NCI-H510A treated with DMSO at 0.1 percent for 48 hours (cell line): ENCODE measurements at places on chromosomes 11 and 22.

- DNase-seq, result no peak
Observed at GRCh38 chr22:26215736-26216135, 46.5 kb downstream of the SEZ6L start.

DNA sequence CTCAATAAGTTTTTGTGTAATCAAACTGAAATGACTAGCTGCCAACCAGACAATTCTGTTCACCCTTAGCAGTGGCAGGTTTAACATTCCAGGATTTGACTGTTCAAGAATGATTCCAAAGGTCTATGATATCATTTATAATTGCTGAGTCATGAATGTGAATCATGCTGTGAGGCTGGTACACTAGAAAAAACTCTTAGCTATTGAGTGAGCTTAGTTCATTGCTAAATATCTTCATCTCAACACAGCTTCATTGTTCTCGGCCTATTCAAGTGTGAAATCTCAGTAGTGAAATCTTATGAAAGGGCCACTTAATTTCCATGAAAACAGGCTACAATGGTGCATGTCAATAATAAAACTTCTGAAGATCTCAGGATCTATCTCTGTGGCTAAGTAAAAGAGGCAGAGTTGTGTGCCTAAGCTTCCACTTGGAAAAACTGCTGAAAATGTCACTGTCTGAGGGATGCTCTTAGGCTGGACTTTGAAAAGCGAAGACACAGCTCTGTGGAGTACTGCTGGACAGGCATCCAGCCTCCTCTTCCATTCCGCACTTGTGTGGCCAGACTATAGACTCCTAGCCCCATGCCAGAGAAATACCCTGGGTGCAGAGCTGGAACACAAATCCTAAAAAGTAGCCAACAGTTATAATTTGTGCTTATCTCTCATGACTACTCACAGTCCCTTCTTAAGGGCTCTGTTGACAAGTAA, 12.8 kb downstream of the AQP11 start:
- no peak for DNase-seq

GRCh38 chr22:41015003-41015402, 63.8 kb downstream of the RBX1 start:
- no peak for DNase-seq

DNA sequence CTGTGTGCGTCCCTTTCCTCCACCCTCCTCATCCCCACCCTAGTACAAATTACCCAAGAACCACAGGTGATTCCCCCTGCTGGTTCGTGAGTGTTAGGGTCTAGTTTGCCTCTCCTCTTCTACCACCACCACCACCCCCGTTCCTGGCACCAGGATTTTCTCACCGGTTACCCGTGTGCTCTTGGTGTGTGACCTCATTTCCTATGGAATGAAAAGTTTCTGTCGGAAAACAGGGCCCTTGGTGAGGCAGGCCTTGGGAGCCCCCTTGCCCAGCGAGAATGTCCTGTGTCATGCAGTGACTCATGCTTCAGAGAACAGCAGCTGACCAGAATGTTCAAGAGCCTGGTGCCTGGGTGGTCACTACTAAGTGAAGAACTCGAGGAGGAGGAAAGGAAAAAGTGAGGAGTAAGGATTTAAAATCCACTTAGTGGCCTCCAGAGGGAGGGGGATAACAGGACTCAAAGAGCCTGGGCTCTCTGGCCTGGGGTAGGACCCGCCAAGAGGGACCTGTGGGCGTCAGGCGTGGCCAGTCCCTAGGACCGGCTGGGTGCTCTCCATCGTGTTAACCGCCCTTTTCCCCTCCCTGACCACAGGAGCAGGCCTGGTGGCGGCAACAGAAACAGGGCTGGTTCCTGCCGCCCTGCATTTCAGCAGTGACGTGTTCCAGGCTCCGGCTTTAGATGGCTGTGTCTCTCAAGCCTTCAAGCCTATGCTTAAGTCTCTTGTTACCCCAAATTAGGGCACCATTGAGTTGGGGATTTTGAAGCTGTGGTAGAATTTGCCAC, 30.2 kb downstream of the C22orf31 start:
- DNase-seq, result no peak

- DNase-seq, result no peak
Observed at GRCh38 chr22:45783021-45783420, 111.4 kb downstream of the ATXN10 start.

DNA sequence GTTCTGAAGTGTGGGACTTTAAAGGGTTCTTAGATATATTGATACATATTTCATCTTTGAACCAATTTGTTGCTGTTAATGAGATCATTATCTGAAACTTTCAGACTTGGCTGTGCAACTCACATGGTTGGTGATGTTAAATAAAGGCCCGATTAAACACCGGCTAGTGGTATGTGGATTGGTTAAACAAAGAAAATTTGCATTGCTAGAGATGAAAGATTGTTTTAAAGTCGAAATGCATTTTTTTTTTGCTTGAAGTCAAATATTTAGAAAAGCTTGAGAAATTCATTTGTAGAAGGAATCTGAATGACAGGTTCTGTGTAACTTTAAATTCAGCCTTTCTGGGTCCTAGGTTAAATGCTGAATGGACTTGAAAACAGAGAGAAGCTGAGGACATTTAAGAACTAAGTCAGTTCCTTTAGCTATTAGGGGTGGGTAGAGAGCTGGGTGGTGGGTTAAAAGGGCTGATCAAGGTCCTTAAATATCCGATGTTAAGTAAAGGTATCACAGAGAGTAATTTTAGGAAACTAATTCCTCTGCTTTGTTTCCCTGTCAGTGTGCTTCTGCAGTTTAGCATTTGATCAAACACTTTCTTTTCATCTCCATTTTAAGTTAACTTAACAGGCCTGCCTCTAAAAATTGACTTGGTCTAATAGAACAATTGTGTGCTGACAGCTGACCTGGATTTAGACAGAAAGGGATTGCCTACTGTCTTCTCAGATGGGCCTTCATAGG, 4.5 kb downstream of the ZNRF3 start:
- no peak for DNase-seq

GRCh38 chr22:33382436-33382835, 324.3 kb upstream of the SYN3 start:
- DNase-seq, result no peak

- no peak for DNase-seq
Observed at GRCh38 chr11:9750551-9750950, 86.7 kb downstream of the SWAP70 start.

DNA sequence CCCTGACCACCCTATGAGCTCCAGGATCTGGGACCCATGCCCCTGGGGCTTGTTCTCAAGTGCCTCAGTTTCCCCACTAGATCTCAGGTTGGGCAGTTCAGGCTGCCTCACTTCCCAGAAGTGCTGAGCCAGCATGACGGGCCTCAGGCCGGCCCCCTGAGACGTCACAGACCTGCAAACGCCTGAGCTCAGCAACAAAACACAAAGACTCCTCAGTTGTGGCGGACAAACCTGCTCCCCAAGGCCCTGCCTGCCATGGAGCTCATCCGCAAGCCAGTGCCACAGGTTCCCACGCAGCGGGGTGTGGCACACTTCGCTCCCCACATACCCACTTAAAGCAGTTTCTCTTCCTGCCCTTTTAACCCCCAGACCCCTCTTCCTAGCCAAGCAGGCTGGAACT, 45.2 kb downstream of the NECTIN1 start:
- DNase-seq, result no peak

- DNase-seq, result peak; percentile 58
Observed at GRCh38 chr11:107563702-107564101, 1.8 kb downstream of the ALKBH8 start.

DNA sequence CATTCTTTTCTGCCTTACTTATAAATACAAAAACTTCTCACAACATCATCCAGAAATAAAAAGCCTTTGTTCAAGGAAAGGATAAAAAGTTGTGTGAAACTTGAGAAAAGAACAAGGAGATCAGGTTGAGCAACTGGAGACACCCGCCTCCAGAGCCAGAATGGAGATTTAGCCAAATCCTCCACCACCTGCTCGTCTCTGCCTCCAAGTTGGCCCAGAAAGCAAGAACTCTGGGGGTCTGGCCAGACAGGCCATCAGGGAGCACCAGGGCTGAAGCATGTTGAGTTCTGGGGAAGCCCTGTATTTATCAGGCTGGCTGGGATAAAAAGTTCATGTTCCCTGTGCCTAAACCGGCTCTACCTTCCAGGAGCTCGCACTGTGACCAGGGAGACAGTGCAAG, 14.9 kb downstream of the SMCO4 start:
- DNase-seq, result no peak

DNA sequence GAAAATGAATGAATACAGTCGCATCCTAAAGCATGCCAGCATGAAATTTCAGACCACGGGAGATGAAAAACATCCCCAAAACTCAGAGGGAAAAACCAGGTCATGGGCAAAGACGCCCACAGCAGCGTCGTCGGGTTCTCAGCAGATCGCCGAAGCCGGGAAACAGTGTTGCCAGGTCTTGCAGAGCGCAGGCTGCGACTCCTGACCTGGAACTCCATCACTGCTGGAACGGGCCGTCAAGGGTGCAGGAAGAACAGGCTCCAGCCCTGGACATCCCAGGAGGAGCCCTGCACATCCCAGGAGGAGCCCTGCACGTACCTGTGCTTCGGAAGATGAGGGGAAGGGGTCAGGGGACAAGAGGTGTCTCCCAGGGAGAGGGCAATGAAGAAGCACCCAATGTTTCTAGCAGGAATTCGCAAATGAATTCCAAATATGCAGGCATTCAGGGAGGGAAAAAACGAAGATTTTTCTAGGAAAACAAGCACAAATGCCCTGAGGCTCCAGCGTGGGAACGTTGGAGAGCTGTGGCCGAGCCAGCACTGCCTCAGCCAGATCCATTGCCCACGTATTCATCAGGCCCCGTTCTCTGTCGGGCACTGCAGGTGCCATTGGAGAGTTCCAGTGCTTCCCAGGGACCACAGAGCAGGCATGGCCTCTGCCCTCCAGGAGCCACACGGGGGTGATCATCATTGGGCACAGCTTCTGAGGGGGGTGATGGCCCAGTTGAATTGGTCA, 1110.4 kb downstream of the BRD1 start:
- no peak for DNase-seq

GRCh38 chr11:14393889-14394288, 34.9 kb upstream of the RRAS2 start:
- DNase-seq, result no peak

DNA sequence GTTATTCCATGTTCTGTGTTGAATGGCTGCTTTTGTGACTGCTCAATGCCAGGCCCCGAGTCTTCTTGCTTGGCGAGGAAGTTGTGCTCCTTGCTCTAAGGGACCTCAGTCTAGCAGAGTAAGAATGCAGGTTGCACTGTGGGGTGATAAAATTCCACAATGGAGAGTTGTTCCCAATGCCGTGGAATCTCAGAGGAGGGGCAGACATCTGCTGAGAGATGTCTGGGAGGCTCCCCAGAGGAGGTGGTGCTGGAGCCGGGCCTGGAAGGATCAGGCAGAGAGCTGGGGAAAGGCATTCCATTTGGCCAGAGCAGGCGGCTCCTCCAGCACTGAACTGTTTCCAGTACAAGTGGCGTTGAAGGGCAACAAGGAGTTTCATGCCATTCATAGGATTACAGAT, 55.2 kb downstream of the ST3GAL4 start:
- DNase-seq, result no peak

DNA sequence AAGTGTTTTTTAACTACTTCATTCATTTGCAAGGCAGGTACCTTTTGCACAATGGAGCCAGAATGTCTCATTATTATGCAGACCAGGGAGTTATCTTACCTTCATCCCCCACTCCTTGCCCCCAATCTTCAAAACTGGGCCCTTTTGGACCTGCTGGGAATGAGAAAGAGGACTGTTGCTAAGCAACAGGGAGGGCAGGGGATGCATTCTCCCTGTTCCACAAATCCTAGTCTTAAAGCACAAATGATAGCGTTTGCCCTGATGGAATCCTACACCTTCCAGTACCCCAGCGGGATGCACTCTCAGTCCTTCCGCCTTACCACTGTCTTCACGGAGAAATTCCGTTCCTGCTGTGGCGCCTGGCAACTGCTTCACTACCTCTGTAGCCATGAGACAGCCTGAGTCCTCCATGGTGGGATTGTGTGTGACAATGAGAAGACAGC, 4.1 kb upstream of the KCNJ1 start:
- DNase-seq, result no peak

GRCh38 chr11:71454470-71455113, 1.6 kb downstream of the NADSYN1 start:
- peak; percentile 28 for DNase-seq

DNA sequence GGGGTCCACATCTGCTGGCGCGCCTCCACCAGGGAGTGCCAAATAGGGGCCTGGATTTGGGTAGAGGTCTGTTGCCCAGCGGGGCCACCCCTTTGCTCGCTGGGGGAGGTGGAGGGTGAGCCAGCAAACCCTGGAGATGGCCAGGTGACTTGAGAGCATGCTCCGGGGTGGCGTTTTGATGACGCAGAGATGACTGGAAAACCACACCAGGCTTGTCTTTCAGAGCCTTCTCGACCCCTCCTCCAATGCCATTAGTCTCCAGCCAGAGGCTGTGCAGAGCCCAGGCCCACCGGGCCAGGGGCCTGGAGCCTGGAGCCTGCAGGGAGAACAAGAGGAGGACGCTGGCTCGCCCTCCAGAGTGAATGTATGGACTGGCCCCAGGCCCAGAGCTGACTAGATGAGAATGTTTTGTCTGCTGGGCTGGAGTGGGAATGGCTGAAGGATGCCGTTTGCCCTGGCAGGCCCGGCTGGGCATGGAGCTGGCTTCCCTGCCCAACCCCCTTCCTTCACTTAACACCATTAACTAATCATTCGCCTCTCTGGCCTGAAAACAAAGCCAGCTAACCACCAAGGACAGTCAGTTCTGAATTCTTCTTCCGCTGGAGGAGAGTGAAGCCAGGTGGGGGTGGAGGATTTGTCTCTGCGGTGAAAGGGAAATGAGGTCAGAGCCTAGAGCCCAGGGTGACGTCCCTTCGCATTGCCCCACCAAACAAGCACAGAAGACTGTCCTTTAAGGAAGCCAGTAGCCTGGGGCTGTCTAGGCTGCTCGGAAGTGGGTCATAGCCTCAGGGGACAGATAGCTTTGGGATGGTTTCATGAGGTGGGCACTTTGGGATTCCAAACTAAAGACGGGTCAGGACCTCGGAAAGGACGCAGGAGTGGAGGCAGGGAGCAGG, 1.6 kb upstream of the MCAM start:
- no peak for DNase-seq

DNA sequence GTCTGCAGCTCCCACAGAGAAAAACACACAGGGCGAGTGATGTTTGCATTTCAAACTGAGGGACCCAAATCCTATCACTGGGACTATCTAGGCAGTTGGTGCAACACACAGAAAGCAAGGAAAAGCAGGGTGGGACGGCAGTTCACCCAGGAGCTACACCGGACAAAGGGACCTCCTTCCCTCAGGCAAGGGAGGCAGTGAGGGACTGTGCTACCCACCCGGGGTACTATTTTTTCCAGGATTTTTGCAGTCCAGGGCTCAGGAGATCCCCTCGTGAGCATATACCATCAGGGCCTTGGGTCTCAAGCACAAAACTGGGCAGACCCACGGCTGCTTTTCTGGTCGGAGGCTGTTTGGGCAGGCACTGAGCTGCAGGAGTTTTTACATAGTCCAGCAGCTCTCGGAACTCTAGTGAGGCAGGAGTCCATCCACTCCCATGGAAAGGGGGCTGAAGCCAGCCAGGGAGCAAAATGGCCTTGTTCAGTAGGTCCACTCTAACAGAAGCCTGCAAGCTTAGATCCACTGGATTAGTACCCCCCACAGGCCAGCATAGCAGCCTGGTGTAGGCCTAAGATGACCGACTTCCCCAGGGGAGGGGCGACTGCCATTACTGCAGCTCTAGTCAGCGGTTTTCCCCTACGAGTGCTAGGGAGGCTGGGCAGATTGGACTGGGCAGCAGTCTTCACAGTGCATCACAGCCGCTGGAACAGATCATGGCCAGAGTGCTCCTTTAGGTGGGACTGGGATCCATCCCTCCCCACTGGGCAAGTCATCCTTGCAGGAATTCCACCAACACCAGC, 28.2 kb downstream of the CARD18 start:
- DNase-seq, result no peak

GRCh38 chr11:93410441-93410840, 79.9 kb downstream of the DEUP1 start:
- DNase-seq, result peak; percentile 56

GRCh38 chr11:64661614-64662013, 61.4 kb downstream of the NRXN2 start:
- no peak for DNase-seq
